ENCODE measurements at places on chromosomes 5 and 9.

DNA sequence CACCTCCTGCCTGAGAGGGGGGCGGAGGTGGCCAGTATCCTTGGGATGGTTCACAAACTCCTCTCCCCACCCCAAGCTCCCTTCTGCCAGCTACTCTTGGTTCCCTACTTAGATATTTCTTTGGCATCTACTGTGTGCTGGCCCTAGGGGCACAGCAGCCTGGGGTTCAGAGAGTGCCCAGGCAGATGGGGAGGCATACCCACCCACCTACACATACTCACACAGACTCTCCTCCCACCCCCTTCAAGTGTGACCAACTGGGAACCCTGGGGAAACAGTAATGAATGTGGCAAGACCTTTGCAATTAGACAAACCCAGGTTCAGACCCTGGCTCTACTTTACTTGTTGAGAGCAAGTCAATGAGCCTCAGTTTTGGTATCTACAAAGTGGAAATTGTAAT, 44.4 kb upstream of the PSD2 start:
- no peak for DNase-seq

DNA sequence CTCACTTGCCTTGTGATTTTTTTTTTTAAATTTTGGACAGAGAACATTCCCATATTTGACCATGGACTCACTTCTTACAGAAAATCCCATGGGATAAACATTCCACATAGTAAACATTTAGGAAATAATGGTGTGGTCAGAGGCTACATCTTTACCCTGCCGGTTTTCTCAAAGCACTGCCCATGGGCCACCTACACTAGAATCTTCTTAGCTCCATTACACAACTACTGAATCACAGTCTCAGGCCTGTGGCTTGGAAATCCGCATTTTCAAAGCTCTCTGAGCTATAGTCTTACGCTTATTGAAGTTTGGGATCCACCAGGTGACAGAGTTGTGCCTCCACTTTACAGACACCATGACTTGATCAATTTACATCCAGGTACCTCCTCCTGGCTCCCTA, 39.4 kb downstream of the ALG2 start:
- no peak for DNase-seq

GRCh38 chr9:111898331-111899096, 1.9 kb downstream of the UGCG start:
- DNase-seq: no peak

DNA sequence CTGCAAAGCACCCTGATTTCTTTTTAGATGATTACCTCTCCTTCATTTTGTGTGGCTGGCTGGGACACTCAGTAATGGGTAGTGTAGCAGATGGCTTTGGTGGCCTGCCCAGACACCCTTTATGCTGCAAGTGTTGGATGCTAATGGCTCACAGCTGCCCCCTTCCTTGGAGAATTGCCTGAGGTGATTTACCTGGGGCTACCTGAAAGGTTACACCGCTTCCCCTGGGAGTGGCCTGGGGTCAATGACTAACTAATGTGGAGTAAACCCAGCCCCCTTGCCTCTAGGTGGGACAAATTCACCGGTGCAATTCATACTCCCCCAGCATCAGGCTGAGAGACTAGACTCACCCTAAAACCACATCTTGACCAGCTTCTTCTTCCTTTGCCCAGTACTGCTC, 23.5 kb upstream of the HAND1 start:
- no peak for DNase-seq

DNA sequence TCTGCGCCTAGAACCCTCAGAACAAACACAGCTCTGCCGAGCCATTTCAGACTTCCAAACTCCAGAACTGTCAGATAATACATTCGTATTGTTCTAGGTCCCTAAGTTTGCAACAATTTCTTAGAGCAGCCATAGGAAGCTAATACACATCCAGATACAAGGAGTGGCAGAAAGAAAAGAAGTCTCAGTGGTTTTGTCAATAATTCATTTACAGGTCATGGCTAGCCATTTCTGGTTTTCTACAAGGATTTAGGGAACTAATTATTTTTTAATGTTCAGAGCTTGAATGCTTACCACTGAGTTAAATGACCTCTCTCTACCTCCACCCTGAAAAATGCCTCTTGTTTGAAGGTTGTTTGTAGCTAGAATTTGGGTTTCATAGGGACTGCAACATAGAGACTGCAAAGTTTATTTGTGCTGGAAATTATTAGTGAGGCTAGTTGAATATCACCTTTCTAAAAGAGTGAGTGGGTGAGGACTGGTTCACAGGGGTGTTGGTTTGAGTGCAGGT, 15.5 kb upstream of the ERMP1 start:
- DNase-seq: no peak

DNA sequence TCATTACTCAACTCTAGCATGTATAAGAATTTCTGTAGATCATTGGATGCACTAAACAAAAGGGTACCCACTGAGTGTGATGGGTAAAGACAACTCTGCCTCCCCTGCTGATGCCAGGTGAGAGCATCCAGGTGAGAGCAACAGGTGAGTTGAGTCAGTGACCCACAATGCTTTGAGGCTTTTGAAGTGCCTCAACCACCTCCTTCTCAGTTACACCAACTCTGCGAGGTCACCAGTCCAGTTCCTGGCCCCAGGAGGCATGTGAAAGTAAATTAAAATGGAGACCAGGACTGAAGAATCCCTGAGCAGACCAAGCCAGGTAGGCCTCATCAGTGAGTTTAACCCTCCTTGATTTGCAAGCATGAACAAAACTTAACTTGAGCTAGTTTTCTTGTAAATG, 505.8 kb downstream of the EBF1 start:
- no peak for DNase-seq

DNA sequence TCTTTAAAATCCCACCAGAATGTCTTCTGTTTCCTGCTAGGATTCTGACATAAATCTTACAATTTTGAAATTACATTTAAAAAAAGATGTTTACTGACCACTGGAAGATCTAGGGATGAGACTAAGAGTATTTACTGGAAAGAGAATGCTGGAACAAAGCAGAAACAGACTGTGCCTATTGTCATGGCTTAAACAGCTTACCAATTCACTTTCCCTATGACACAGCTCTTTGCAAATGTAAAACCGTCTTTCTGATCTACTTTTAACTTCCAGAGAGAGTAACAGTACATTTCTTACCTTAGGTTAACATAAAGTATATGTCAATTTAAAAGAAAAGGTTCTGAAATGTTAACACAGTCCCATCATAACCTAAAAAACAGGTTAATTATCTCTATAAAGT, 10.7 kb downstream of the GIN1 start:
- no peak for DNase-seq

DNA sequence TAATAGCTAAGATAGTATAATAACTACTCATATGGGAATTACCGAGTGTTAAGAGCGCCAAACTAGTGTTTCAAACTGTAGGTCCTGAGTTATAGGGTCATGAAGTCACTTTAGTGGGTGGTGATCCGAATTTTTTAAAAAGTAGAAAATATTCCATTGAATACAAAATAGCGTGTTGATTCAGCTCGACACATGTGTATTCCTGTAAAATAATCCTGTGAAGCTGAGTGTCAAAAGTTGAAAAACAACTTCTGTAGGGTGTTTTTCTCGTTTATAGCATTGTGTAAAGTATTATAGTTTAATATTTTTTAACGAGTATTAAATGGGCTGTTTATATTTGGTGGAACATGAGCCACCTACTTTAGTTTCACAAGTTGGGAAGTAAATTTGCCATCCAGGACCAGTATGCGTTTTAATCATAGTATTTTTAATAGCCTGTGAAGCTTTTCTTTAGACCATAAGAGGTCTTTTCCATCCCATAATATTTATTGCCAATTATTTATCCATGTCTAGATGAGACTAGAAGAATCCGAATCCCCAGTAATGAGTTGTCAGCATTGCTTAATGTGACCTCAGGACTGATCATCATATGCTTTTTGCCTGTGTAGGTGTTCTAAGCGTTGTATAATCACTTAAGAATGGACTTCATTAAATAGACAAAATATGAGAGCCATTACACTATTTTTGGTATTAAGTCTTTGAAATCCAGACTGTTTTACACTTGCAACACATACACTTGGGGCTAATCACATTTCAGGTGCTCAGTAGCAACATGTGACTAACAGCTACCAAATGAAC, 84.1 kb downstream of the PTPDC1 start:
- no peak for DNase-seq

DNA sequence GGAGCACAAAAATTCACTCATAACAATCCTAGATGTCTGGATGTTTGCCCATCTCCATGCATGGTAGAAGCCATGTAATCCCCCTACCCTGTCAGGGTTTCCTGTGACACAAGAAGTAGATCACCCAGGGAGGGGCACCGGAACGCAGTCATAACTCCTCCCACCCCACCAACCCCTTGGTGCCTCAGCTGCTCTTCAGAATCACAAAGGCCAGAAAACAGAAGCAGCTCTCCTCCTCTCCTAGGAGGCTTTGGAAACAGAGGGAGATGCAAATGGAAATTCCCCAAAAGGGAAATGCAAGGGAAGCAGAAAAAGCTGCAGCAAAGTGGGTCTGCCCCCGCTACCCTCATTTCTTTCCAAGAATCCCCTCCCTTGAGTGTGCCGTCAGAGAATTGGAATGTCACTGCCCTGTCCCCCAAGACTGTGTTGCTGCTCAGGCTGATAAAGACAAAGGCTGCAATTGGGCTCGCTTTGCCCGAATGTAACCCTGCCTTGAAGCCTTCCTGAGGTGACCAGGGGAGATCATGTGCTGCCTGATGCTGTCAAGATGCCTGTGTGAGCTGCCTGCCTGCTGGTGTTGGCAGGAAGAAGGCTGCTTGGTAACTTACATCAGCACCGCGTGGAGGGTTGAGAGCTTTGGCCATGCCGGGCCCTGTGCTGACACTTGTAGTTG, 65.5 kb upstream of the ABCA1 start:
- peak; percentile 47 for DNase-seq

GRCh38 chr9:25519286-25519685, 159.0 kb downstream of the TUSC1 start:
- DNase-seq: no peak

GRCh38 chr5:27701931-27702903, 663.8 kb upstream of the CDH9 start:
- DNase-seq: no peak

- DNase-seq: peak; percentile 45
Observed at GRCh38 chr5:35780236-35780635, 76.5 kb upstream of the IL7R start.

GRCh38 chr5:139725073-139725830, 70.4 kb upstream of the PSD2 start:
- no peak for DNase-seq

DNA sequence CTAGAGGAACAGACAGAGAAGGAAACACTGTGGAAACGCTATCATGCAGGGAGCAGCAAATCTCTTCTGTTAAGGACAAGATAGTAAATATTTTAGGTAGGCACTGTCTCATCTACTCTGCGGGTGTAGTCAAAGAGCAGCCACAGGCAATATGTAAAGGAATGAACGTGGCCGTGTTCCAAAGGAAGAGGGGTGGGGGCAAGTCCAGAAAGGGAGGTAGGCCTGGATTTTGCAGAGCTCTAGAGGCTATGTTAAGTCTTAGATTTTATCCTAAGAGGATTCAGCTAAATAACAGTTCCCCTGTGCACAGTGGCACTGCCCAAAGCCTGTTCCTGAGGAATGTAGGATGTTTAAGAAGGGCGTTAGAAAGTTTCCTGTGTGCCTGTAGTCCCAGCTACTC, 161.6 kb downstream of the ACTL7B start:
- DNase-seq: no peak

DNA sequence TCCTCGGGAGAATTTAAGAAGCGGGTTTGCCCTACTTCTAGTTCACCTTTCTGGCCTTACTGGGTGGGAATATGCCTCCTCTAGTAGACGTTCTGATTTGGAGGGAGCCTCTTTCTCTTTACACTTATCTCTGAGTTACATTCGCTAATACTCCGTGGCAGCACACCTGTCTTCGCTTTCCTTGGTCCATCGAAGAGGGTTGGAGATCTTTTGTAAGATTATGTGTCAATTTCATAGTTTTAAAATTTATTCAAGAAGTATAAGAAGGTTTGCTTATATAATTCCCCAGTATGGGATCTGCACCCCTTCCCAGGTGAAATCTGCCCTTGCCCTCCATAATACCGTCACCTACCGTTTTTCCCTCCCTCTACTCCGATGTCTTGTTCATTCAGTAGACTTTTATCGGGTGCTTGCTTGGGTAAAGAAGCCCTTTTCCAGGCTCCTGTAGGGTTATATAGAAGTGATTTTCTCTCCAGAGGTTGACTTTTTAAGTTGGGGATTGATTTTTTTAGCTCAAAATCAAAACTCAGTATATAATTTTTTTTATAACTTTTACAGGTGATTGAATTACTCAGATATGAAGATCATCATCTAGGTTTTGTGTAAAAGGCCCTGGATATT, 1.1 kb downstream of the GPBP1 start:
- no peak for DNase-seq

DNA sequence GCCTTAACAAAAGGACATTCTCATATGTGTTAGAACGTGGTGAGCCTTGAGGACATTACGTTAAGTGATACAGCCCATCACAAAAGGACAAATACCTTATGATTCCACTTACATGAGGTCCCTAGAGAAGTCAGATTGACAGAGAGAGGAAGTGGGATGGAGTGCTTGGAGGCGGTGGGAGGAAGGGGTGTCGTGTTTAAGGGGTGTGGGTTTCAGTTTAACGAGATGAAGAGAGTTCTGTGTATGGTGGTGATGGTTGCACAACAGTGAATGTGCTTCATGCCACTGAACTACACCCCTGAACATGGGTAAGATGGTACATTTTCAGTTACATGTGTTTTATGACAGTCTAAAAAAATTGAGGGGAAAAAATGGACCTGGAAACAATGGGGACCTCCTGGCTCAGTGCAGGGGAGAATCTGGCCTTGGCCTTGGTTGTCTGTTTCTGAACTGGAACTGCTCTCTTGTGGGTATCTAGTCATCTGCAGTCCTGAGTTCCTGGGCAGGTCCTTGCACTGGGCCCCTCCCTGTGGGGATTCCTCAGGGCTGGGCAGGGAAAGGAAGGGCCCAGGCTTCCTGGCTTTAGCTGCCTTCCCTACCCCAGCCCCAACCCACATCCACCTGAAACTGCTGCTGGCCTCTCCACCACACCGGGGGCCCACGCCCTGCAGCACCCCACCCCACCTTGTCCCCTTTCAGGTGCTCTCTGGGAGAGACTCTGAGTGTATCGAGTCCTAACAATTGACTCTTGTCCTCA, 17.8 kb downstream of the LRRC8A start:
- DNase-seq: peak; percentile 27

- peak; percentile 63 for DNase-seq
Observed at GRCh38 chr5:180860273-180860886, 696 bp downstream of the ZFP62 start.

DNA sequence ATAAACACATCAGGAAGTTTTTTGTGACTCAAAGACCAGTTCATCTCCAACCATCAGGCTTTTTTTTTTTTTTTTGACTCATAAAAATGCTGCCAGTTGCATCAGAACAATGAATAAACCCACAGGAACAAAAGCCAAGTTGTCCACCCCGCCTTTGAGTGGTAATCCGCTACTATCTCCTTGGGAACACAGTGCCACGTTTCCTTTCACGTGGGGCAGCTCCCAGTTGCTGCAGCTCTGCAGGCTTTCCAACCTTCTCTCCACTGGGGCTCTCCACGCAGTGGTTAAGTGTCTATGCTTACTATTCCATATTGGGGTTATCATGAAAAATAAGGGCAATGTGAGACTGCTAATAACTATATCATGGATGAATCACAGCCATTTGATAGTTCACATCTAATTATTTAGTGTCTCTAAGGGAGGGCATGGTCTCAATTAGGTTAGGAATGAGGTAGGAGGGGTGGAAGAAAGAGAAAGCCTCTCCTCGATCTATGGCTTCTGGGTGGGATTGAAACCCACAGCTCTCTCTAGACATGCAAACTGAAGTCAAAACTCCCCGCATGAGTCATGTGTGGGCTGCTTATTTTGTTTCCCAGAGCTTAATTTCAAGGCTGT, 55.8 kb upstream of the ACTBL2 start:
- DNase-seq: peak; percentile 16

- DNase-seq: no peak
Observed at GRCh38 chr5:57986761-57987341, 473.0 kb downstream of the PLK2 start.

Data from activated T-cell treated with anti-CD3 and anti-CD28 coated beads, Interleukin-2, amount 50 U/mL, for 72 hours (primary cell).